ENCODE measurements at places on chromosomes 6 and 20.

DNA sequence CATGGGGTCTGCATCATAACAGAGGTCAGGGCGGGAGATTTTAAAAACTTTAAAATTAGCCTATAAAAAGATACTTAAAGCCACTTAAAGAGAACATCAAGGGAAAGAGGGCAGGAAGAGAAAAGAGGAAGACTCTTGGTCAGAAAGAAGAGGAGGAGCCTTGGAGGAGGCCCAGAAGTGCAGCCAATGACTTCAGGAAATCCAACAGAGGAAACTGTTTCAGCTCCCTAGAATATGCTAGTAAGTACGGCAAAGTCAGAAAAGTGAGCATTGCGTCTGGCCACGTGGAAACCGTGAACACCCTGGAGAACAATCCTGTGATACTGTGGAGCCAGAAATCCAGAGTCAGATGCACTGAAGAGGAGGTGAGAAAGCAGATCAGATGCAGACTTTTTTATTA lies 22.5 kb upstream of the NHSL1 start:
- no peak for DNase-seq

- DNase-seq = no peak
Measured at GRCh38 chr20:9635750-9636149, 121.4 kb downstream of the LAMP5 start.

DNA sequence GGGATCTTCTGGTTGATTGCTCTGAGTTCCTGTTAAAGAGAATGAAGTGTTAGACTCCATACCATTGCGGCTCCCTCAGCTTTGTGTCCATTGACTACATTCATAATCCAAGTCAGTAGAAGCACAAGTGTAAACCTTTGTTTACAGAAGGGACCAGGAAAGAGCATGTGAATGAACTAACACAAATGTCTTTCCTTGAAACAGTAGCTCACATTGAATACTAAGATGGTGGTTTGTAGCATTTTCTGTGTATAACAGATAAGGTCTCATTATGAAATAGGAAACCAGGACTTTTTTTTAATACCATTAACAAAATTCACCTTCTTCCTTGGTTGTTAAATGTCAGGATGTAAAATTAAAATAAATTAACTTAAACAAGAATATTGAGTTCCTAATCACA lies 8.4 kb downstream of the STXBP5 start:
- no peak for DNase-seq

- no peak for DNase-seq
Measured at GRCh38 chr20:60090631-60091030, 132.4 kb downstream of the CDH26 start.

DNA sequence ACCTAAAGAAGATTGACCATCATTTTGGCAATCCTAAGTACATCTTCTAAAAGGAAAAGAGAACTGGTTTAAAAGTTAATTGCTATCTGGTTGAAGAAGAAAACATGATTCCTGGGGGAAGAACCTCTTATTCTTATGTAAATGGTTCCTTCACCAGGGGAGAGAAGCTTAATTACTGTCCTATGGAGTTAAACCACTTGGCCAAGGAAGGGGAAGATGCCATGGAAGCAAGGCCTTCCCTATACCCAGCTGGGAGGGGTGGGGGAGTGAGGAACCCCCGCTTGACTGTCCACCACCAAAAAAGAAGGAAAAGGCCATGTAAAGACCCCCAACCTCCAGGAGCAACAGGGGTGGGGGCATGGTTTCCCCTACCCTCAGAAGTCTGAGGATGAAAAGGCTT lies 962.1 kb downstream of the GRIK2 start:
- DNase-seq = no peak

DNA sequence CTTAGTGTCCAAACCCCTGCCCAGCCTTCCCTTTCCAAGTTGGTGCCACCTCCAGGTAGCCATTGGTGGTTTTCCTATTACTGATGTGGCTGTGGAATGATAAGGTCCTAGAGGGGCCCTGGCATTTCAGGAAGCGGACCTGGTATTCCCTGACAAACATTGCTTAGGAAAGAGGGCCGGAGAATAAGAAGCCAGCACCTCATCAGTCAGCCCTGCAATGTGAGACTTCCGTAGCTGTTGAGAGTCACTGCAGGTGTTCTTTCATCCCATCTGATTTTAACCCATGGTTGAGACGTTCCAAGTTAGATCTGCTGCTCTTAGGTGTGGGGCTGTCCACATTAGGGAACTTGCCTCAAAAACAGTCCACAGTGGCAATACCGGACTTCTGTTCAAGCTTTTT lies 14.8 kb upstream of the NPEPL1 start:
- DNase-seq = no peak

DNA sequence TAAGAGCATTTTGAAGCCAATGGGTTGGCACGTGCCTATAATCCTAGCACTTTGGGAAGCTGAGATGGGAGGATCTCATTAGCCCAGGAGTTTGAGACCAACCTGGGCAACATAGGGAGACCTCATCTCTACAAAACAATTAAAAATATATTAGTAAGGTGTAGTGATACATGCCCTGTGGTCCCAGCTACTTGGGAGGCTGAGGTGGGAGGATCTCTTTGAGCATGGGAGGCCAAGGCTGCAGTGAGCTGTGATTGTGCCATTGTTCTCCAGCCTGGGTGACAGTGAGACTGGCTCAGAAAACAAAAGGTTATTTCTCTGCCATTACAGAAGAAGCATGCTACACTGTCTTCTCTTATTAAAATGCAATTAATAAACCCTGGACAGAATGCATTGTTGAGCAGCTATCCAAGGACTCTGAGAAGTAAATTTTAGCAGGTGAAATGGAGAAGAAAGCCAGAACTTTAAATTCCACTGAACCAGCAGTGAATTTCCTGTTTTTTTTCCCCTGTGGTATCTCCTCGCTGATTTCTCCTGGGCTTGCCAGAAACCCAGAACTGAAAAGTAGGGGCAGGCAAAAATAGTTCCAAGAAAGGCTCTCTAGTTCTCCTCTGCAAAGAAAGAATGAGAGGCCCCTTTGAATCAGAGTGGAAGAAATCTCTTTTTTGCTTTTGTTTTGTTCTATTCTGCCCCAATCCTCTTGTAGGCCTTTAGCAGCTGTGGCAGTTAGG lies 8.4 kb downstream of the AMD1 start:
- DNase-seq = no peak

DNA sequence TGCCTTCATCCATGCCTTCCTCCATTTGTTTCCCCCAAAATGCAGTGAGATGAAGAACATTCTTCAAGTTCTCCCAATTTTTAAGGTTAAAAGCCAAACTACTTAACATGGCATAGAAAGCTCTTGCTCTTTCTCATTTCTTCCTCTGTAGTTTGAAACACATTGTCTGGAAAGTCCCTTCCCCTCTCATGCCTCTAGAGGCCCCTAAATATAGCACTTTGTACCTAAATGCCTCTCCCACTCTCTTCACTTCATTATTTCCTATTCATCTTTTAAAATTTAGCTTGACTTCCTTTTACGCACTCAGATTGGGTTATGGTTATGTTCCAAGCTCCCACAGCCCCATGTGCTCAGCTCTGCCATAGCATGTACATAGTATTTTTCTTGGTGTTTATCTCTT lies 389.3 kb downstream of the HDGFL1 start:
- DNase-seq = no peak

GRCh38 chr6:28982476-28983266 lies 22.4 kb downstream of the ZNF311 start:
- DNase-seq = no peak

DNA sequence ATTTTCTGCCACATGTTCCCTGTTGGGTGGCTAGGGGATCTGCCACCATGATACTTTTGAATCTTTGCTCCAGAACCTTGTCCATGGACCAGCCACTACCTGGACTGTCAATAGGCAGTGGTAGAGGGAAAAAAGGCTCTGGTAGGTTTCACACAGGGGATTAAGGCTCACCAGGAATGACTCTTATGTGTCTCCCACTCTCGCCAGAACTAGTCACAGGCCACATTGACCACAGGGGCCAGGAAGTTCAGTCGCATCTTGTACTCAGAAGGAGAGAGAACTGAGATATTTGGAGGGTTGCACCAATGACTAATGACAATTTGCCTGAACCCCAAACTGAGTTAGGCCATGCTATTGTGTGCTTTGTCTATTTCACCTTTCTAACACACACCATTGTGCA lies 23.6 kb upstream of the APCDD1L start:
- DNase-seq = no peak

DNA sequence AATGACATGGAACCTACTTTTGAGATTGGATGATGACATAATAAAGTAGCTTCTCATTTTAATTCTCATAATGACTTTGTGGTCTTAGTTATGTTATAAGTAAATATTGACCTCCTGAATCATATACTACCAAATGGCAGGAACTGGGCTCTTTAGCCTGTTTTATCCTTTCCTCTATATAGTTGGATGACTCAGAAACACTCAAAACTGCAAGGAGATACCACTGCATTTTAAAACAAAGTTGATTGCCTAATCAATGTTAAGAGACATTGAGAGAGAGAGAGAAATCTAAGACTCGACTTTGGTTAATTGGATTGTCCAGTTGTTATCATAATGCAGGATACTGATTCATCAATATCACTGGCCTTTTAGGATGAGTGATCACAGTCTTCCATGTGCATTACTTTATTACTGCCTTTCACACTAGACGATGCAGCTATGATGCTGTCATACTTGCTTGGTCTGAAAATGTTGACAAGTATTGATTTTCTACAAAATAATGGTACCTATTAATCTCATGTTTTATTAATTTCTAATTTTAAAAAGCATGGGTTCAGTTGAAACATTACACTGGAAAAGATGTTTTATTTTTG lies 320.0 kb downstream of the NKAIN2 start:
- no peak for DNase-seq

- DNase-seq = no peak
Measured at GRCh38 chr6:42263165-42263728, 45.6 kb upstream of the MRPS10 start.

DNA sequence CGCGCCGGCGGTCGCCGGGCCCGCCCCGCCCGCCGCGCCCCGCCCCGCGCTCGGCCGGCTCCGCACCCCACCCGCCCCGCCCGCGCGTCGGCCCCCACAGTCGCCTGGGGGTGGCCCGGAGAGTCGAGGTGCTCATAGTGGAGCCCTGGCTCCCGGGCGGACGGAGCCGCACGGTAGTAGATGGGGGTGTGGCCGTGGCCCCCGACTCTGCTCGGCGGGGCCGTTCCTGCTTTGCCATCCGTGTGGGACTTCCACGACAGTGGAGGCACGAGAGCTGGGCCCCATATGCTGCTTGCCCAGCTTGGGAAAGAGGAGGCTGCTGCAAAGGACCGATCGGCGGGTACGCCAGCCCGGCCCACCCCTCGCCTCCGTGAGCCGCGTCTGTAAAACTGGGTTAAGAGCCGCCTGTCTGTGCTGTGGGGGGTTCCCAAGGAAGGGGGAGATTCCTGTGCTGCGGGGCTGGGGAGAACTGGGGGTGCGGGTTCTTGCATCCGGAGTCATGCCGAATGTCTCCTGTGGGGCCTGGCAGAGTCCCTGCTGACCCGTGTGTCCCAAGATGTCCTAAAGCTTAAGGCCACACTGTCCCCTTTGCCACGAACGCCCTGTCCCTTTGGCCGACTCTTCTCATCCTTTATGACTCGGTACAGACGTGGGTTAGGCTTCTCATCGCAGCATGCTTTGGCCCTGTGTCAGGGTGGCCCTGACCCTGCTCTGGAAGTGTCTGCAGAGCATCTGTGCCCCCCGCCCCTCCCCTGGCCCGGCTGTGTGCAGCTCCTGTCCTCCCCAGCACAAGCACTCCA lies at the start of gene OPRL1:
Gene OPRL1, plus strand, starts transcription at position 70 of the 800 bp plus-strand sequence. CDS start 12,639 bp downstream, outside the sequence.
- peak; percentile 44 for DNase-seq

DNA sequence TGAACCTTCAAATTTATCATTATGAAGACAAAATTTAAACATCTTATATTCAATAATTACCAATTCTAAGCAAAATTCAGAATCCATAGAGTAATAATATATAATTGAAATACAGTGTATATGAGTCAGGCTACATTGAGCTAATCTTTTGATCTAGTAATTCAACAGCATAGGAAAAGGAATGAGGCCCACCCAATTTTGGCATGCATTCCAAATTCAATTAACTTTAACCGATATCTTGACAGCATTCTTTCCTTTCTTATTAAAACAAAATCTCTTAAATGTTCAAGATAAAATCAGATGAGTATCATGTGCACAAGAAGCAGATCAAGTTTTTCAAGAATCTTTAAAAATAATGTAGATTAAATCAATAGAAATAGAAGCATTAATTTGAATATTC lies 132.9 kb upstream of the QKI start:
- no peak for DNase-seq
